AG09319 (cell line): ENCODE measurements at places on chromosomes 2 and 18.
A peak's percentile ranks its signal among the peaks of the same experiment; 100 is the strongest.

DNA sequence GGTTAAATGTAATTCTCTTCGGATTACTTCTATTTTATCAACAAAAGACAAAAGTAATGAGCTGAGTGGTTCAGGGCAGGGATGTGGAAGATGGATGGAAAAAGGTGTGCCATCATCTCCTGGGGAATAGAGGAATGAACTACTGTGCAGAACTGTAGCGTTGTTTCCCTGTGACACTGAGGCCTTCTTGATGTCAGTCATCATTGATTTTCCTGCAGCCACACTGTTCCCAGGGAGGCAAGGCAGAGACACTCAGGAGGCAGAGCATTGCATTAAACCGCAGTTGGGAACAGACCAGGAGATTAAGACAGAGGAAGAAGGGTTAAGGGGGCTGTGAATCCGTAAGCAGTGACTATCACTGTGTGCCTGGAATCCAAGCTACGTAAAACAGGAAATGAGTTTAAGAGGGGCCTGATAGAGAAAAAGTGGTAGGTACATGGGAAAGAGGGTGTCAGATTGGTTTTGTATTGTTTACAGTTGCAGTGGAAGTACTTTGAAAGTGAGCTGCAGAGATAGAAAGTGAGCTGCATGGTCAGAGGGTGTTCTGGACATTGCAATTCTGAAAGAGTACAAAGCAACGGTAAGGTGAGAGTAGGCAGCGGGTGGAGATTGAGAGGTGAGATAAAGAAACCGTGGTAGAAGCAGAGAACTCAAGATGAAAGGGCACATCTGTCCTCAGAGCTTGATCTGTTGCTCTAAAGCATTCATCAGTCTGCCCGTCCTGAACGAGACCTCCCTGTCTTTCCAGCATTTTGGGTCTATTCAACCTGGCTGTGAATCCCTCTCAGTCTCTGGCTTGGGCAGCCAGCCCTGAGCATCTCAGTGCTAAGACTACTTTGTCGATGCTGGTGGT is 793.4 kb upstream of the CELF4 start:
- DNase-seq: no peak

DNA sequence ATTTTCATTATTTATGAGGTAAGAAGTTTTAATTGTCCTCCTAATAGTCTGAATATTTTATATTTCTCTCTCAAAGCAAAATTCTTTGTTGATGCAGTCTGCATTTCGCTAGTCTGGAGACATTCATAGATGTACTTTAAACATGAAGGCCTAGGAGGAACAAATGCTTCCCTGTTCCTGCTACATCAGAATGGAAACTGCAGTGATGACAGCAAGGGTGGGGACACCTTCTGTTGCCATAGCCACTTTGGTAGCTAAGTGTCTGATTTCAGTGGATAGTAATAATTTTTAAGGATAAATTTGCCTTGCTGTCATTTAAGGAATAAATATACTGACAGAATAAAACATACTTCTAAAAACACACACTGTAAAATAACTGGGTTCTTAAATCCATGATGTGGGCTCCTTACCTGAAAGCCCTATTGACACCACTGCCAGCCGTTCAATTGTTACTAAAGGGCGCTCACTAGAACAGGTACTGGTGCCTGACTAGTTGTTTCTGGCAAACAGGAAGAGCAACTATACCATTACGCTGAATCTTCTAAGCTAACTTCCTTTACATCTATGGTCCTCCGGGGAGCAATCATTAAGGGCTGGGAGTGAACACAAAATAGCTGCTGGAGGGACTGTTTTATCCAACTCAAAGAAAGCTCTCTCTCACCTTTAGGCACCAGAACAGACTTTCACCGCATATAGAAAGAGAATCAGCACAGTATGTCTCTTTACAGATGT is 88.2 kb downstream of the TMEM131 start:
- no peak for DNase-seq

DNA sequence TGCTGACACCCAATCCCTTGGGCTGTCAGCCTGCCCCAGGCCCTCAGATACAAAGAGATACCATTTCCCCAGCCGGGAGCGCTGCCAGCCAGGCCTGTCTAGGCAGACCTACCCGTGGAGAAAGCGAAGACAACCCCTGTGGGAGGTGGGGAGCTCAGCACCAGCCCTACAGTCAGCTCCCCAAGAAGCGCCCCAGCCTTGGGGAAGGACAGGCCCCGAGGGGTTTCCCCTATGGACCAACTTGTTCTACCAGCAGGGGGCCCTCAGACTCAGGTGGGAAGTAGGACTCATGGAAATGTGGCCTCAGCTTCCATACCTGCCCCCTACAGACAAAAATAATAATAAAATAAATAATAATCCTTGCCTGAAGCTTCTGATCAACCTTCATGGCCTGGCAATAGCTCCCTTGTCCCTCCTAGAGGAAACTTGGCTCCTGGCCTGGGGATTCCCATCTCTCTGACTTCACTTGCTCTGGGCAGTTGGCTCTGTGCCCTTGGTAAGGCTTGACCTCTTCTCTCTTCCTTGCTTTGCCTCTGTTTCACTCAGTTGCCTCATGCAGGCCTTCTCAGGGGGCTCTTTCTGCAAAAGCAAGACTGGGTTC is 7.0 kb downstream of the SLC35F6 start:
- peak; percentile 87 for DNase-seq

GRCh38 chr2:118878531-118879149 is 31.2 kb upstream of the EN1 start:
- no peak for DNase-seq

DNA sequence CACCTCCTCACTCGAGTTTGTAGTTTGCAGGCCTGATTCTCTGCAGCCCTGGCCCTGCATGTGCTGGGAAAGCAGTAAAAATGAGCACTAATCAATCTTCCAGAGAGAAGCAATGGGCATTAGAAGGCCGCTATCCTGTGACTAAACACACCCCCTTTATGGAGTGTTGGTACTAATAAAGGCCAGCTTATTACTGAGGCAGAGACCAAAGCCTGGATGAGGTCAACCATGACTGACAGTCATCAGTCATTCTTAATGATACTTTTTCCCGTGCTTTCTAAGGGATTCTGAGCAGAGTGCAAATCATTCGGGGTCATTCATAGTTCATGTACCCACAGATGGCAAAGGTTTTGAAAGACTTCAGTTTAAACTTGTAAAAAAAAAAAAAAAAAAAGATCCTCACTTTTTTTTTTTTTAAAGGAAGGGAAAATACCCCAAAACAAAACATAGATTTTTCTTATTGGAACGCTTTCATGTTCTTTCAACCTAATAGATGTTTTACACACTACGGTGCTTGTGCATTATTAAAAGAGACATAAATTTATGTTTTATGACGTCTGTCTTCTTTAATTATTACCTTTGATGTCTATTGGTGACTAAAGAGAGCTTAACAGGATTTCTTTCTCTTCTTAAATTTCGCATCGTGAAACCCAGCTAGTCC is 13.2 kb downstream of the TSHZ1 start:
- no peak for DNase-seq
